ENCODE measurements at places on chromosomes 12 and 14.

DNA sequence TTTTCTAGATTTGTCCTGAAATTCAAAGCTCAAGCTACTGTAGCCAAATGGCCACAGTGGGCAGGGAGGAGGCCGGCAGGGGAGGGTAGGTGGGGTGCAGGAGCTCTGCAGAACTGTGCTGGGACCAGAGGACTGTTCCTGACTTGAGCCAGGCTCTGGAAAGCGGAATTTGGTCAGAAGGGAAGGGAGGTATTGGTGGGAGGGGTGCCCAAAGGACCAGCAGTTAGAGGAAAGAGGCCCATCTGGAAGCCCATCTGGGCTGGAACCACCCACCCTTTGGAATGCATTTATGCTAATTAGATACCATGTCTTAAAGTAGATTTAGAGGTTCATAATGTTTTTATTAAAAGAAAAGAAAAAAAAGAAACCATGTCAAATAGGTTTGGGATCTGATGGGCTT lies 24.5 kb upstream of the JPH4 start:
- no peak for DNase-seq

DNA sequence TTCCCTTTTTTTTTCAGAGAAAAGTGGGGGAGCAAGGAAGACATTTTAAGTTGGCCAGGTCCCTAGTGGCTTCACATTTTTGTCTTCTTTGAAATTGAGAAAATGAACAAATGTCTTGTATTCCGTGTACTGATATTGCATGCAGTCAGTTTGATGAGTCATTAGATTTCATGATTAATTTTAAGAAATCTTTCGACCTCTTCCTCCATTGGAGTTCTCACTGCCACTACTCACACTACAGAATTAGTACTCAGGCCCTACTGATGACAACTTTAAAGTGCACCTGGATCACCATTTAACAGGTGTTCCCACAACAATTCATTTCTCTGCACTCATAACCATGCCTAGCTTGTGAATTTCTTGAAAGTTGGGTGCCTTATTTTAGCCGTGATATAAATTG lies 50.5 kb downstream of the SAMD4A start:
- DNase-seq: no peak

DNA sequence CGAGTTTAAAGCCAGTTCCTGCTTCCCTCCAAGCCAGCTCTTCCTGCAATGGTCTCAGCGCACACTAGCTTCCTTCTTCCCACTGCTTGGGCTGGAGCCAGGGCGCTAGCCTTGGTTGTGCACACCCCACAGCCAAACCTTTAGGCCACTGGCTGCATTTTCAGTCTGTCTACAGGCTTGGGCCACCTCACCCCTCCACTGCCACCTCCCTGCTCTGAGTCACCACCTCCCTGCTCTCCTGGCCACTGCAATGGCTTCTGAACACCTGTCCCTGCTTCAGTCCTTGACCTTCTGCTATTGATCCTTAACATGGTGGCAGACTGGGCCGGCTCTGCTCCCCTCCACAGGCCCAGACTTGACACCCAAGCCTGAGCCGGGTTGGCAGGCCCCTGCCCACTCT lies 151.1 kb downstream of the RBM19 start:
- DNase-seq: no peak

DNA sequence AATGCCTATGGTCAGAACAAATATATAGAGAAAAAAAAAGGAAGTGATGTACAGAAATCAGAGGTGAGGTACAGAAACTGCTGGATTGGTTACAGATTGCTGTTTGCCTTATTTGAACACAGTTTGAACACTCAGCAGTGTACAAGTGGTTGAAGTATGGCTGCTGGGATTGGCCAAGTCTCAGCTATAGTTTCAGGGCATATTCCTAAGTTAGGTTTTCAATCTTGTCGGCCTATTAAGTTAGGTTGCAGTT lies 146.4 kb downstream of the LLPH start:
- no peak for DNase-seq

DNA sequence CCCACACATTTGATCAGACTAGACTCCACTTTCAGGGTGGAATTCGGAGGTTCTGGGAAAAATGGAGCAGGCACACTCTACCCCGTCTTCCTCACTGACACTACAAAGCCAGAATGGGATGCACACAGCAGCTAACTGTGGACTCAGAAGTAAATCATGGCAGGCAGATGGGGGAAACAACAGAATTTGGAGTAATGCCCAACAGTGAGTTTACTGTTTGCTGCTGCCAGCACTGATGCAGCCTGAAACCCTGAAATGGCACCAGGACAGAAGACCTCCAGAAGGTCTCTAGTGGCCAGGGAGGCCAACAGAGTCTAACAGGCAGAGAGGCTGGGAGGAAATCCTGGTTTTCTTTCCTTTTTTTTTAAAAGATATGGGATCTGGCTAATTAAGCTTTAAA lies 24.6 kb downstream of the KCTD10 start:
- DNase-seq: no peak

- DNase-seq: no peak
Measured at GRCh38 chr12:119780786-119781434, 96.2 kb downstream of the CIT start.

- DNase-seq: no peak
Measured at GRCh38 chr14:99173086-99173485, 98.9 kb downstream of the BCL11B start.

GRCh38 chr12:99390707-99391106 lies 256.8 kb upstream of the GARIN6 start:
- no peak for DNase-seq

GRCh38 chr14:91229743-91230200 lies 14.7 kb downstream of the GPR68 start:
- DNase-seq: peak; percentile 77

DNA sequence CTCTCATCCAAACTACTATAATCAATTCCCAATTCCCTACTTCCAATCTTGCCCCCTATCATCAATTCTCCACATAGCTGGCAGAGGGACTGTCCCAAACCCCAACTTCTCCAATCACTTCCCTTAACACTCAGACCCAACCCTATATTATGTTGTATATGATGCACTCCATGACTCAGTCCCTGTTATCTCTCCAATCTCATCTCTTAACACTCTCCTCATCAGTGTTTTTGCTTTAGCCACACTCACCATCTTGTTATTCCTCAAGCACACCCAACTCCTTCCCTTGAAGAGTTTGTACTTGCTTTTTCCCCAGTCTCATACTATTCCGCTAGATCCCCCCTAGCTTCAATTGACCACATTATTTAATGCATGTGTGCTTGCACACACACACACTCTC lies 4.9 kb downstream of the RHOJ start:
- no peak for DNase-seq

- no peak for DNase-seq
Measured at GRCh38 chr12:72560003-72560769, 288.0 kb downstream of the TRHDE start.

- no peak for DNase-seq
Measured at GRCh38 chr12:118332511-118332910, 40.2 kb downstream of the TAOK3 start.

DNA sequence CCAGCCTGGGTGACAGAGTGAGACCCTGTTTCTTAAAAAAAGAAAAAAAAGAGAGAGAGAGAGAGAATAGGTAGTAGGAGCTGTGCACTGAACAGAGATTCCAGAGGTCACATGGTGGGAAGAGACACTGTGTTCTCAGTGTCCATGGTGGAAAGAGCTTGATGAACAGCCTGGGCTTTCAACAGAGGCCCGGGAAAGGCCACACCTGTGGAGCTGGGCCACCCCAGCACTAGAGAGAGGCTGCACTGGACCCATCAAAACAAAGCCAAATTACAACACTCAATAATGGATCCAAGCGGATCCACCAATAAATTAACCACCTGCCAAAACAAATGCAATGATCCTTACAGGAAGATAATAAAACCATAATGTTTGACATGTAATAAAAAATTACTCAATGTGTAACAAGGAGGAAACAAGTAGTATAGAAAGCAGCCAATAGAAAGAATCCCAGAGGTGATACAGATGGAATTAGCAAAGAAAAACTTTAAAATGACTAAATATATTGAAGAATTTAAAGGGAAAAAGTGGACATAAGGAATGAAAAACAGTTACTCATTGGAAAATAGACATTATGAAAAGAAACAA lies 44.8 kb upstream of the BCL2L14 start:
- DNase-seq: no peak

- DNase-seq: no peak
Measured at GRCh38 chr12:77167801-77168200, 102.4 kb upstream of the E2F7 start.

- DNase-seq: peak; percentile 66
Measured at GRCh38 chr12:75814851-75815754, 216.5 kb downstream of the PHLDA1 start.

GRCh38 chr14:69153873-69154270 lies 953 bp upstream of the DCAF5 start:
- DNase-seq: no peak

DNA sequence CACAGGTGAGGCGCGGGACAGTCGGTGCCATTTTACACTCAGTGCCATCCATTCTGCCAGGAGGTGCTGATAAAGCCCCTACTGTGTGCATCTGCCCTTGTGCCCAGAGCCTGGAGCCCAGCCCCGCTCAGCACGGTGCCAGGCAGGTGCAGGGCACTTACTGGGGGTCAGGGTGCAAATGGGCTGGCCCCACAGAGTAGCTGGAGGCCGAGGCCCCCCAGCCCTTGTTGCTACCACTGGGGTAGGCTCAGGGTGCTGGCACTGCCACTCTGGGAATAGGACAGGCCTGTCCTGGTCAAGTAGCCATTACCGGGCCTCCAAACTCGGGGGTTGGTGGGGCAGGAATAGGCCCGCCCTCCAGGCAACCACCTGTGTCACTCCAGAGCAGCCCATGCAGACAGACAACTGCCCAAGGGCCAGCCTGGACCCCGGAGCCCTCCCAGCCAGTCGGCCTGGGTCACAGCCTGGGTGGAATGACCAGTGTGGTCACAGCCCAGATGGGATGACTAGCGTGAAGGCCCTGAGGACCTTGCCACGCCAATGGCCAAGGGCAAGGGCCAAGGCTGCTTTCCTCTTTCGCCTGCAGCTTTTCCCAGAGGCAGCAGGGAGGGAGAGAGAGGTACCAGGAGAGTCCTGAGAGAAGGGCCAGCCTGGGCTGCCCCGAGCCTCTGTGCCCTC lies 3.0 kb downstream of the INF2 start:
- DNase-seq: no peak

GRCh38 chr12:100574187-100575074 lies 947 bp downstream of the GAS2L3 start:
- DNase-seq: no peak

DNA sequence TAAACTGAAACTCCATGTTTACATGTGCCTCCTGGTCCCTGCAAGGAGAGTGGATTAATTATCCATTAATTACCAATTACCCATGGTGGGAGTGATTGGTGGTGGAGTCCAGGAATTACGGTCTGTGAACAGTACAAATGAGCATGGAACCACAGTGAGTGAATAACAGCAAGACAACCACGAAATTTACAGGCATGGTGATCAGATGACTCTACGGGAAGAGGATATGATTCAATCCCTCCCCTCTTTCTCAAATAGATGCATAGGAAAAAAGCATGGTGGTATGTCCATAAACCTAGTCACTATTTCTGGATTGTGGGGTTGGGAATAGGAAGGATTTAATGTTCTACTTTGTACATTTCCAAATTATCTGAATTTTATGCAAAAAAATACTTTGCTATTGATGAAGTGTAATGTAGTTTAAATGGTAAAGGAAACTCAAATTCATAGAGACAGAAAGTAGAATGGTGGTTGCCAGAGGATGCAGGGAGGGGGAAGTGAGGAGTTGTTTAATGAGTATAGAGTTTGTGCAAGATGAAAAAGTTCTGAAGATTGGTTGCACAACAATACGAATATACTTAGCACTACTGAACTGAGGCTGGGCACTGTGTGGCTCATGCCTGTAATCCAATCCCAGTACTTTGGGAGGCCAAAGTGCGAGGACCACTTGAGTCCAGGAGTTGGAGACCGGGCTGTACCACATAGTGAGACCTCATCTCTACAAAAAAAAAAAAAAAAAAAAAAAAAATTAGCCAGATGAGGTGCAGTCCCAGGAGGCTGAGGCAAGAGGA lies 41.2 kb upstream of the C12orf75 start:
- DNase-seq: no peak

GRCh38 chr12:22670762-22671161 lies 45.8 kb downstream of the ETNK1 start:
- DNase-seq: no peak

GRCh38 chr14:97633131-97633738 lies 836.1 kb downstream of the VRK1 start:
- DNase-seq: no peak

DNA sequence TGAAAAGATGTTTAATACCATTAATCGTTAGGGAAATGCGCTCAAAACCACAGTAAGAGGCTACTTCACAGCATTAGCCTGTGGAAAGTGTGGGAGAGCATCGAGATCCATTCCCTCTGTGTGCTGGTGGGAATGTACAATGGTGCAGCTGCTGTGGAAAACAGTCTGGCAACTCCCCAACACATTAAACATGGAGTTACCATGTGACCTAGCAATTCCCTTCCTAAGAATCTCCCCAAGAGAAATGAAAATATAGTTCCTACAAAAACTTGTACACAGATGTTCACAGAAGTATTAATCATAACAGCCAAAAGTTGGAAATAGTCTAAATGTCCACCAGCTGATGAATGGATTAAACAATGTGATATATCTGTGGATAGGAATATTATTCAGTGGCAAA lies 23.8 kb downstream of the MLXIP start:
- no peak for DNase-seq

GRCh38 chr12:88844426-88844825 lies 264.2 kb upstream of the KITLG start:
- no peak for DNase-seq

GRCh38 chr14:62001963-62002362 lies 239.7 kb downstream of the SNAPC1 start:
- no peak for DNase-seq

DNA sequence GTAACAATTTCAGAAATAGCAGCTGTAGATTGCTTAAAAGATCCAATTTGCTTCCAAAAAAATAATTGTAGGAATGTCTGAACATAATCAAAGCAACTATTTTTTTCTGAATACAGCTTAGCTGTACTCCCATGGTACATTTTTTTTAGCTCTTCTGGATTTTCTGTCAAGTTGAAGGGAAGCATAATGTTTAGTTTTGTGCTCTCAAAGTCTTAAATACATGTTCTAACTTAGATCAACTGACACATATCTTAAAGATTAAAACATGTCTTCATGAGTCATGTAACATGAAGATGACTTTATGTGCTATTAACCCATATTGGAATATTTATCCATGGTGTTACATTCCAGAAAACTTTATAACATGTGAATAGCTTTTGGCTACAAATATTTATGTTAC lies 255.7 kb downstream of the BTG1 start:
- DNase-seq: no peak

GRCh38 chr14:33768458-33768830 lies 182.4 kb downstream of the EGLN3 start:
- no peak for DNase-seq

DNA sequence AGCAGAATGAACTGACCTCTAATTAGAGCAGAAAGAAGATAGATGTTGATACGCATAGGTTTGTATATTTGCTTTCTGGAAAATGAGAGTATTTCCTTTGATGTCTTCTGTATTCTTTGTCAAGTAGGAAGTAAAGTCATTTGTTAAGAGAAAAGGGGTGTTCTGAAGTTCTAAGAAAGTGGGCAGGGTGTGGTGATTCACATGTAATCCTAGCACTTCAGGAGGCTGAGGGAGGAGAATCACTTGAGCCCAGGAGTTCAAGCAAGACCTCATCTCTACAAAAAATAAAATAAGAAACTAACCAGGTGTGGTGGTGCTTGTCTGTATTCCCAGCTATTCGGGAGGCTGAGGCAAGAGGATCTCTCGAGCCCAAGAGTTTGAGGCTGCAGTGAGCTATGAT lies 2.8 kb downstream of the RHNO1 start:
- DNase-seq: peak; percentile 48
